ENCODE measurements at places on chromosomes 7 and 10. TPM values are rescaled to one million over a fixed set of nuclear protein-coding genes. Genes with fewer than 3 reads are reported as not detected.

DNA sequence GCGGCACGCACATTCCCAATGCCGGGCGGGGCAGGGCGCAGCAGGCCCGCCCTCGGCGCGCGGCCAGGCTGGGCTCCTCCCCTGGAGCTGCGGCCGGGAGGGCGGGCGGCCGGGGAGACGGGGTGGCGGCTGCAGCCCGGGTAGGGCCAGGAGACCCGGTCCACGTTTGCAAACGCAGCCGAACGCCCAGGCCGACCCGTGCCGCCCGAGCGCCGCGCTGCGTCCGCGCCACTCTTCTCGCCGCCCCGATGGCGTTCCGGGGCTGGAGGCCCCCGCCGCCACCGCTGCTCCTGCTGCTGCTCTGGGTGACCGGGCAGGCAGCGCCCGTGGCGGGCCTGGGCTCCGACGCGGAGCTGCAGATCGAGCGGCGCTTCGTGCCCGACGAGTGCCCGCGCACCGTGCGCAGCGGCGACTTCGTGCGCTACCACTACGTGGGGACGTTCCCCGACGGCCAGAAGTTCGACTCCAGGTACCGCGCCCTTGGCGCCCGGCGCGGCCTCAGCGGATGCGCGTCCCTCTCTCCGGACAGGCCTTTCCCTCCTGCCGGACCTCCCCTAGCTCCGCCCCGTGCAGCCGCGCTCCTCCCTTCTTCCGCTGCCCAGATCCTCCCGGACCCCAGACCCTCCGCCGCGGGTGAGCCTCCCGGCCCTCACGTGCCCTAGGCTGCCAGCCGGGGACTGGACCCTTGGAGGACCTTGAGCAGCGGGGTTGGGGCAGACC lies at the start of gene FKBP9:
TSS of gene FKBP9 (plus strand) at position 115 of the 720 bp plus-strand sequence. CDS start at position 249, 134 bp downstream.
- peak; percentile 73 for DNase-seq

Gene CYP51A1
- 35.9 TPM for total RNA-seq

Gene ARMC3
- 0.52 TPM for total RNA-seq

GRCh38 chr10:87685832-87686574 lies 26.3 kb downstream of the PAPSS2 start:
- no peak for DNase-seq

Gene UNCX
- not detected for total RNA-seq

Gene TAS2R3
- total RNA-seq = 2.6 TPM

GRCh38 chr10:15222511-15222910 lies 54.0 kb upstream of the NMT2 start:
- no peak for DNase-seq

Gene OR9A2
- total RNA-seq = not detected

DNA sequence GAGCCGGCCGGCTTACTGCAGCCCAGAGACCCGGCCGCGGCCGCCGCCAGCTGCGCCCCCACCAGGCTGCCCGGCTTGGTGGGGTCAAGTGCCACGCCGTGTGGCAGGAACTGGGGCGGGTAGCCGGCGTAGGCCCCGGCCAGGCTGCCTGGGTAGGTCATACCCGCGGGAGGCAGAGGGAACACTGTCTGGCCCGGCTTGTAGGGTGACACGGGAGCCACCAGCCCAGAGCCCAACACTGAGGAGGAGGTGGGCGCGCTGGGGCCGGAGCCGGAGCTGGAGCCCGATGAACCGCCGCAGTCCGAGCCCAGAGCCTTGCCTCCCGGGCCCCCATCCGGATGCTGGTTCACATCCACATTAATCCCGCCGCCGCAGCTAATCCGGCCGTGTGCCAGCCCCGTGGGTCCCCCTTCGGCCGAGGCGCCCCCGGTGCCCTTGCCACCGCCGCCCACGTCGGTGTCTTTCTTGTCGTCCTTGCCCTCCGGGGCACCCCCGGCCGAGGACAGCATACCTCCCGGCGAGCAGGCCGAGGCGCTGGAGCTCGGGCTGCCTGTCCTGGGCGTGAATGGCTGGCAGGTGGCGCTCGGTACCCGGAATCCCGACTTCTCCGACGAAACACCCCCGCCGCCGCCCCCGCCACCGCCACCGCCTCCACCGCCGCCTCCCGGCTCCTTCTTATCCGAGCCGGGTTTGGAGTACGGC lies 2.0 kb downstream of the ZNF503 start:
- peak; percentile 88 for DNase-seq

- no peak for DNase-seq
These were observed 66.5 kb downstream of the ZNF277 start for GRCh38 chr7:112272921-112273561.

Gene DPYSL4
- total RNA-seq = 0.52 TPM

Gene NUDT13
- total RNA-seq = 3.3 TPM

DNA sequence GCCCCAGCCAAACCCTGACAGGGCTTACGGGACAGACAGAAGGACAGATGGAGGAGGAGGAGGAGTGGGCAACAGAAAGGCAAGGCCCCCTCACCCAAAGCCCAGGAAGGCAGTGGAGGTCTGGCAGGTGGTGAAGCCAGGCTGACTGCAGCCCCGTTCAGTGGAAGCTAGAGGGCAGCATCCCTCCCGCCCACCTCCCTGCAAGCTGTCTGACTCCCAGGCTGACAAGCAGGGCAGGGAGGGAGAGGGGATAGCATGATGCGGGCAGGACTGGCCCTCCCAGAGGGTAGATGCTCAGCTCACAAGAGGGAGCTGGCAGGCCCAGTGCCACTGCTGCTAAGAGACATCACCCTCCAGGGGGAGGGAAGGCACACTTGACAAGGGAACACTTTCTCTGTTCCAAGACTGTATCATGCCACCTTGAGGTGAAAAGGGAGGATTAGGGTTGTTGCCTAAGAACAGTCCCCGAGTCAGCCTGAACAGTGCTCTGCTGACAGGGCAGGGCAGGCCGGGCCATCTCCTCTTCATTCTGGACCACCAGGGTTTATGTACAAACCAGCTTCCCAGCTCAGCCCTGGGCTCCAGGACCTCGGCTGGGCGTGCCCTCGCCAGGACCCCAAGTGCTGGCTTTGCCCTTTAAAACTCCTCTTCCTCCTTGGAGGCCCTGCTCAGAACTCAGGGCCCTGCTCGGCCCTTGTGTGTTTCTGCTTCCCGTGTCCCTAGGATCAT lies 61.8 kb downstream of the RASGEF1A start:
- DNase-seq = peak; percentile 48

Gene OPN1SW
- not detected for total RNA-seq

- DNase-seq = no peak
These were observed 328.6 kb downstream of the SUGCT start for GRCh38 chr7:40463446-40463845.

- DNase-seq = no peak
These were observed 51.7 kb upstream of the SORCS3 start for GRCh38 chr10:104589431-104589830.

DNA sequence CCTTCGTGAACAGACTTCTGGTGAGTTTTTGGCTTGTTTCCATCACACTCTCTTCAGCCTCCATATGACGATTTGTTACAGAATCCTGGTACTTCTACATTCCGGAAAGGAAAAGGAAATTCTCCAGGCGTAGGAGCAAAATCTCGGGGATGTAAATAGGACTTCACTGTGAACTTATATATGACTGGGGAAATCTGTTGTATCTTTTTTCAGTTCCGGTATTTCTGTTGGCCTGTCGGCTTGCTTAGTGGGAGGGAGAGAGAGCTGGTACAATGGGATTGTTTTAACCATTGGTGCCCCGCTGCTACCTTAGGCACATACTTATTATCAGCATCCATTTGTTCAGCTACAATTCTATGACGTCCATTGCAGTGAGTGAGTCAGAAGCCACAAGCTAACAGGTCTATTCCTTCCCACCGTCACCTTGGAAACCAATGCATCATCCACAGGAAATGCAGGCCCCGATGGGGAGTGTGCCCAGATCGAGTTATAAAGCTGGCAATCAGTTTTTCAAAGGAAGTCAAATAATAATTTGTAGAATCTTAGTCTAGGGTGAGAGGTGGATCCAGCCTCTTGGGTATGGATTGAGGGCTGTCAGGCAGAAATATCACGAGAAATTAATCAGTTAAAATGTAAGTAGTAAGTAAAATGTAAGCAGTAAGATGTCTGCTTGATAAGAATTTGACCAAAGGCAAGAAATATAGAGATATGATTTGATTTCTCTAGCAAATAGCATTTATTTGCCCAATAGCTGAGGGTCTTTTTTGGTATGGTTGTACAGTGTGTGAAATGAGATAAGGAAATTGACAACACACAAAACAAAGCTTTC lies 92.0 kb upstream of the MKLN1 start:
- DNase-seq = peak; percentile 61

DNA sequence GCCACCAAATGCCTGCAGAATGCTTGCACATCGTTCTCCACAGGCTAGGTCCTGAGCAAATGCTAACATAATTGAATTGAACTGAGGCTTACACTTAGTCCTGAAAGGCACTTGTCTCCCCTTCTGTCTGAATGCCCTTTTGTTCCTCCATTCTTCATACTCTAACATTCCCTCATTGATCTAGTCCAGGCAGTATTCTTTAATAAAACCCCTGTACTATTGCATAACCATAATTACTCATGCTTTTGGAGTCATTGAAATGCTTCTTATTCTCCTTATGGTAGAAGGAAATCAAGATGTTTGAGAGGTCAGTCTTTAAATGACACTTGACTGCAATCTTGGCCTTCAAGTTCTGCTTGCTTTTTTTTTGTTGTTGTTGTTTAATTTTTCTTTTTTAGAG lies 7.1 kb downstream of the PI4K2A start:
- no peak for DNase-seq

Gene ADIRF
- 115 TPM for total RNA-seq

DNA sequence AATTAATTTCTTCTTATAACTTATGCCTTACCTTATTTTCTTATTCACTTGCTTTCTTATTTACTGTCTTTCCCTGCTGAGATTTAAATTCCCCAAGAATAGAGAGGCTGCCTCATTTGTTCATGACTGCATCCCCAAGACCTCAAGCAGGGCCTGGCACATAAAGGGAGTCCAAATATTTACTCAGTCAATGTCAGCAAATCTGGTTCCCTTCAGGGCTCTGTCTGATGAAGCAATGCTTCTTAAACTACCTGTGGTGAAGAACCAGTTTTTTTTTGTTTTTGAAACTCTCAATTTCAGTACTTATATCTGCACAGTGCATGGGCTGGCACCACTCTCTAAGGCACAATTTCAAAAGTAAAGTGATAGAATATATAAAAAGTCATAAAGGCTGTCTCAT lies 4.7 kb downstream of the ZNF239 start:
- DNase-seq = no peak

DNA sequence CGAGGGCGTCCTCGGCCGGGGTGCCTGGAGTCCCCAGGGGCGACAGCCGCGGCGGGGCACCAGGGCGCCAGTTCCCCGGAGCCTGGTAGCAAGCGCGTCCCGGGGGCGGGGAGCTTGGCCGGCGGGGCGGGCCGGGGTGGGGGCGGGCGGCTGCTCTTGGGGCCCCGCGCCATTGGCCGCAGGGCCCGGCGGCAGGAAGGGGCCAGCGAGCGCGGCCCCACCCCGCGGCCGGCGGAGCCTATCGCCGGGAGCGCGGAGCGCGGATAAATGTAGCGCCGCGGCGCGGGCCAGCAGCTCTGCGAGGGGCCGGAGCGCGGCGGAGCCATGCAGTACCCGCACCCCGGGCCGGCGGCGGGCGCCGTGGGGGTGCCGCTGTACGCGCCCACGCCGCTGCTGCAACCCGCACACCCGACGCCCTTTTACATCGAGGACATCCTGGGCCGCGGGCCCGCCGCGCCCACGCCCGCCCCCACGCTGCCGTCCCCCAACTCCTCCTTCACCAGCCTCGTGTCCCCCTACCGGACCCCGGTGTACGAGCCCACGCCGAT lies at the start of gene HHEX:
TSS of gene HHEX (plus strand) at position 293 of the 548 bp plus-strand sequence. CDS start at position 325, 32 bp downstream.
- DNase-seq = peak; percentile 66

GRCh38 chr7:14385074-14385473 lies 395.6 kb upstream of the ETV1 start:
- no peak for DNase-seq

Gene GIMAP4
- total RNA-seq = 13.0 TPM

- DNase-seq = no peak
These were observed 37.6 kb upstream of the TSPAN13 start for GRCh38 chr7:16715928-16716327.

Gene MSANTD7
- total RNA-seq = 11.5 TPM

DNA sequence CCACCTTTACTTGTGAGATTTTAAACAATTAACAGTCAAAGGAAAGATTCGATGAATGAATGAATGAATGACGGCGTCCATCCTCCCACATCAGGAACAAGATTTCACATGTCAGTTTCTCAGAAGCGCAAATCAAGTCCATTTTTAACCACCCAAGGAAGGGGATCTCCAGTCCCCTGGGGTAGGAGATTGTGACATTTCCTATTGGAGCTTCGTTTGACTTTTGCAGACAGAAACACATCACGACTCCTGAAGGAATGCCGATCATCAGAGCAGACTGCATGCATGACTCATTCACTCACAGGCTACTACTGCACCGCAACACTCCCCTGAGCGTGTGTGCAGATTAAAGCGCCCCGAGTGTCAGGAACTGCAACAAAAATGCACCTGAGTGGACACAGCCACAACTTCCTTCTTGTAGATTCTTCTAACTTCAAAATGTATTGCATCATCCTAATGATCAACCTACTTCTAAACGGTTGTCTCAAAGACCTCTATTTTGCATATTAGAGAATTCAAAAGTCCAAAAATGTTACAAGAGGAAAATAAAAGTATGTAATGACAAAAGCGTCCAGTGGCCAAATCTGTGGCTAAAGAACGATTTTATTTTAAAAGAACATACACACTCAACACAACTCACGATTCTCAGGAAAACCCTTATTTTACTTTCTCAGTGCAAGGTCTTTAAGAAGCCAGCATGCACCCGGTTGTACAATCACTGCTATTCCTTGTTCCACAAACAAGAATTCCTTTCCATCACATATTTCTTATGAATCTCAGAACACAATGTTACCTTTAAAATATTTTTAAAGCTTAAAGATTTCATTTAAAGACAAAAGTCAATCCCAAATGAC lies 172.6 kb downstream of the FAM107B start:
- peak; percentile 36 for DNase-seq

Gene ERVW-1
- not detected for total RNA-seq

DNA sequence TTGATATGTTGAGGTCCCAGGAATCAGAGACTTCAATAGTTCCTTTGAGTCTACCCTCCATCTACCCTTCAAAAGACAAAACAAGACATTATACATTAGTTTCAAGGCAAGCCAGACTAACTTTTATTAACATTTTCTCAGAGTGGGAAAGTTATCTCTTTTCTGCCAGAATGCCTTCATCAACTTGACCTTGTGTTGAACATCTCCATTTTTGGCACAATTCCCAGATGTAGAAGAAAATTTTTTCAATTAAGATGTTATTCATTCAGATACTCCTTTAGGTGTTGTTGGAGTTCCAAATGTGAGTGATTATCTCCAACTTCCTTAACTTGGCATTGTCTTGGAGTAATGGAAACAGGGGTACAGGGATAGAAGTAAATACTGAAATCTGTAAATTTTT lies 59.1 kb downstream of the NRF1 start:
- DNase-seq = no peak

DNA sequence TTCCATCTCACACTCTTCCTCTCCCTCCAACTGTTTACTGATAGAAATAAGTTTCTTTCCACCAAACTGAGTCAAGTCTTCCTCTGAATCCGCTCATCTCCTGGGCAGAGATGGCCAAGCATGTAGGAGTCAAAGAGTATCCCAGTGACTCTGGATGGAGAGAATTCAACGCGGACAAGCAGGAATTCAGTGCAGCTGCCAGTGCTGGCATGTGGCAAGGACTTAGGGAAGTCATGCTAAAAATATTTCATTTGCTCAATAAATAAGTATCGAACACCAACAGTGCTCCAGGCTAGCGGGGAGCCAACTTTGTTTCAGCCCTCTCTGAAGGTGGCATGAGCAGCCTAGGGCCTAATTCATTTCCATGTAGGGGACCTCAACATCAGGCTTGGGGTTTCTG lies 351.6 kb upstream of the ZMIZ1 start:
- DNase-seq = peak; percentile 14

Gene LRRC4
- 0.33 TPM for total RNA-seq

Gene C10orf62
- total RNA-seq = 1.3 TPM

- DNase-seq = no peak
These were observed 194.3 kb upstream of the IGFBP3 start for GRCh38 chr7:46115410-46115809.

Gene AMPH
- 2.6 TPM for total RNA-seq

Gene TRIL
- 1.6 TPM for total RNA-seq
